ENCODE measurements at places on chromosomes 2 and 18. TPM values are rescaled to one million over a fixed set of nuclear protein-coding genes. Genes with fewer than 3 reads are reported as not detected.
A peak's percentile ranks its signal among the peaks of the same experiment; 100 is the strongest.

Gene UGT1A5
- not detected for total RNA-seq

- no peak for DNase-seq
Measured at GRCh38 chr18:35618696-35619095, 37.2 kb downstream of the GALNT1 start.

- no peak for DNase-seq
Measured at GRCh38 chr2:54030396-54030741, 59.6 kb upstream of the PSME4 start.

DNA sequence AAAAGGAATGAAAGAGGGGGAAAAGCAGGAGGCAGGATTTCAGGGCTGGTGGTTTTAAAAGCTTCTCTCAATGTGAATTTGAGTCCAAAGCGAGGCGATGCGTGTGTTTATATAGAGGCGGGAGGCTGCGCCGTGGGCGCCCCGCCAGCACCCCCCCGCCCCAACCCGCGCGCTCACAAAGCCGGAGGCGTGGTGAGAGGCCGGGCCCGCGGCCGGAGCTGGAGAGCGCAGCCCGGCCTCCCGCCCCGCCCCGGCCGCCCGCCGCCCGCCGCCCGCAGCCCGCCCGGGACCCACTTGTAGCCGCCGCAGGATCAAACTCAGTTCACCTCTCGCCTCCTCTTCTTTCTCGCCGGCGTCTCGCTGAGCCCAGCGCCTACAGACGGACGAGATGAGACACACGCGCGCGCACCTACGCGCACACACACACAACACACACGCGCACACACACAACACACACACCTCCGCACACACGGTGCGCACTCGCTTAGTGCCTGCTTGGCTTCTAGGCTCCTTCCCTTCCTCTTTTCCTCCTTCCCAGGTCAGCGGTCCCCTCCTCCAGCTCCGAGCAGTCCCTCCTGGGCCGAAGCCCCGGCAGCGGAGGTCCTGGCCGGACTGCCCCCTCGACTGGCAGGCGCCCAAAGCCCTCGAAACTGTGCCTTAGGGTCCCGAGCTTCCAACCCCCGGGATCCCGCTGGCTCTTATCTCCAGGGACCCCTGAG, 1.3 kb upstream of the CYP26B1 start:
- peak; percentile 72 for DNase-seq

Gene GCG
- not detected for total RNA-seq
